ENCODE measurements at places on chromosomes 2 and 18.

- no peak for DNase-seq
These were observed 42.3 kb downstream of the TTC21B start for GRCh38 chr2:165911231-165911630.

- DNase-seq, result no peak
These were observed 86.2 kb downstream of the COPS8 start for GRCh38 chr2:237171881-237172280.

DNA sequence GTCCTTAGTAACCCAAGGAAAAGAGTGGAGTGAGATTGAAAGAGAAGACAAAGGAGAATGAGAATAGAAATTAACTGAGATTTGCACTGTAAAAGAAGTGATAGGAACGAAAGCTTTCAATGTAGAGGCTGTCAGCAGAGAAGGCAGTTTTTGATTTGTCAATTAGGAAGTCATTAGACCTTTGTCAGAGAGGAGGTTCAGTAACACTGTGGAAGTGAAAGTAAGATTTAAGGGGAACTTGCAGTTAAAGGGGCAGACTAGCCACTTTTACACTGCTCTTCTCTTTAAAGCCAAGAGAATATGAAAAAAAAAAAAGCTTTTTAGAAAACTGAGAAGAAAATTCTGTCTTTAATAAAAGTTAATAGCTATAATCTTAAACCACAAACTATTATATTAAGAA, 11.5 kb upstream of the KYNU start:
- DNase-seq, result no peak

- no peak for DNase-seq
These were observed 27.2 kb downstream of the ANKRD29 start for GRCh38 chr18:23635283-23636070.

- DNase-seq, result no peak
These were observed 191.2 kb downstream of the BCL2 start for GRCh38 chr18:63128237-63128974.

GRCh38 chr2:191854382-191855372, 7.8 kb upstream of the CAVIN2 start:
- DNase-seq, result no peak

DNA sequence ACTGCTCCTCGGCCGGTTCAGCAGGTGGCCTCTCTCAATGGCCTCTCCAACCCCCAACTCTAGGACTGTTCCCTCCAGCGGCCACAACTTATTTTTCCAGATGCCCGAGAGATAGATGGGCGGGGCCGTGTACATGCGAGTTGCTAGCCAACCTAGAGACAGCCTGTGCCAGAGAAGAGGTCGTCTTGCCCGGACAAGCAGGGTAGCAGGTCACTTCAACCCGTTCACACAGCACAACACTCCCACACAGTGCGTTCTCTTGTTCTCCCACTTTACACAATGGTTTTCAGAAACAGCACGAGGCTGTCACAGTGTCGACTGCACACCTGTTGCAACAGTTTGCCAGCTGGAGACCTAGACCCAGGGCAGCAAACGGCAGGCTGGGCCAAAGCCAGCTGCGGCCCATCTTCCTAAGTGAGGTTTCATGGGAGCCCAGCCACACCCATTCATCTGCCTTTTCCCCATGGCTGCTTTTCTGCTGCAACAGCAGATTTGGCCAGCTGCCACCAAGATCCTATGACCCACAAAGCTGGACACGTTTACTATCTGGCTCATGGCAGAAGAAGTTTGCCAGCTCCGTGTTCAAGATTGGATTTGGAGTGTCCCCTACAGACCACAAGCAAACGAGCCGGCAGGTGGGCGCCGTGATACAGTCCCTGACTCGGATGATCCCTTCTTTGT, 7.3 kb upstream of the PRLH start:
- DNase-seq, result no peak

- DNase-seq, result no peak
These were observed 143.3 kb downstream of the FTCDNL1 start for GRCh38 chr2:199707593-199708185.

GRCh38 chr18:55268151-55268601, 308.9 kb upstream of the CCDC68 start:
- no peak for DNase-seq

- no peak for DNase-seq
These were observed 905.1 kb downstream of the NRXN1 start for GRCh38 chr2:50126845-50127244.

- no peak for DNase-seq
These were observed 96.7 kb downstream of the SH3BP4 start for GRCh38 chr2:235048549-235048948.

GRCh38 chr18:61890344-61890743, 2.5 kb downstream of the RNF152 start:
- DNase-seq, result no peak

- no peak for DNase-seq
These were observed 36.7 kb upstream of the OSBPL6 start for GRCh38 chr2:178157574-178157973.

DNA sequence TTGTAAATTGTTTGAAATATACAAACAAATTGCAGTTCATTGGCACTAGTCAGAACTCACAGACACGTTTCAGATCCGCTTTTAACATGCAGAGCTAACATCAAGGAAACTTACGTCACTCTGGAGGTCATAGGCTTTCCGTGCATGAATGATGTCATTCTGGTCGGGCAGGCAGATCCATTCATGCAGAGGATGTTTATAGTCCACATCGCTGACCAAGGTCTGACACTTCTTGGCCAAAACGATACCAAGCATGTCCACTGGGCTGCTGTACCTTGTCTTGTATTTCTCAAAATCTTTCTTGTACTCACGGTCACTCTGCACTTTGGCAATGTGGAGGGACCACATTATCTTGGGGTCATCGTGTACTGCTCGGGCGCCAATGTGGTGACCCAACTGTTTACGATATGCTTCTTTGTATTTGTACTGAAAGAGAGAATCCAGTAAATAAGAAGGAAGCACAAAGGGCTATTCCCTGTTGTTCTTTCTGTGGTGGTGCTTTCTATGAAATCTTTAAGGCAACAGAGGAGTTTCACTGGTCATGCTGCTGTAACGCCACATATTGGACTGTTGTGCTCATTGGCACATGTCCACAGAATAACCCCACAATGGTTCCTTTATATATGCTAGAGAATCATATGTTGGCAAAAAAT, 114.8 kb downstream of the NEB start:
- DNase-seq, result no peak

Data from stimulated activated CD8-positive, alpha-beta memory T cell treated with anti-CD3 and anti-CD28 coated beads, Interleukin-2, amount 100 ng/mL, for 1 hour (primary cell).